HFF-Myc (cell line): ENCODE measurements at places on chromosomes 1 and 21.

- no peak for DNase-seq
Observed at GRCh38 chr21:26001356-26001755, 169.2 kb downstream of the APP start.

DNA sequence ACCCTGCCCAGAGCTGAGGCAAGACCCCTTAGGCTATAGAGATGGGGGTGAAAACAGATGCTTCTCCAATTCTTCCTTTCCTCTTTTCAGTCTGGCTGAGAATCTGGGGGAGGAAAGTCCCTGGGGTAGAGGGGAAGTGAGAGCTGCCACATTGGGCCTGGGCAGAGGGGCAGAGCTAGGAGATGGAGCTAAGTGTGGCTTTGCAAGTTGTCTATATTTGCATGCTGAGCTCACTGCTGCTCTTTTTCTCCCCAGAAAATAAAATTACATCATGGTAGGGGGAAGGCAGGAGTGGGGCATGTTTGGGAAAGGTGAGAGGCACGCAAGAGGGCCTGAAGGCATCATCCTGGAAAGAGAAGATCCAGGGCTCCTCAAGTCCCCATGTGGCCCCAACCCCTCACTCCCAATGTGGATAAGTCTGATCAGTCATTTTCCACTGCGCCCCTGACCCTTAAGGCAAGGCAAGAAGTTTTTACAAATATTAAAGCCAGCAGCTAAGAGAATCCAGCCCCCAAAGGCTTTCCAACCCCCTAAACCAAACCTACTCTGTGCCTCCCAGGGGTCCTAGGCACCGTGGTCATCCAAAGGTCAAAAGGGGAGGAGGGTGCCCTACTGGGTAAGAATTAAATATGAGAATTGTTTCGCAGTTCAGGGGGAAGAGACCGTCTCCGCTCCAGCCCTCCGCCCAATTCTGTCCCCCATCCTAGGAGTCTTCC lies 500 bp upstream of the PEA15 start:
- no peak for DNase-seq

DNA sequence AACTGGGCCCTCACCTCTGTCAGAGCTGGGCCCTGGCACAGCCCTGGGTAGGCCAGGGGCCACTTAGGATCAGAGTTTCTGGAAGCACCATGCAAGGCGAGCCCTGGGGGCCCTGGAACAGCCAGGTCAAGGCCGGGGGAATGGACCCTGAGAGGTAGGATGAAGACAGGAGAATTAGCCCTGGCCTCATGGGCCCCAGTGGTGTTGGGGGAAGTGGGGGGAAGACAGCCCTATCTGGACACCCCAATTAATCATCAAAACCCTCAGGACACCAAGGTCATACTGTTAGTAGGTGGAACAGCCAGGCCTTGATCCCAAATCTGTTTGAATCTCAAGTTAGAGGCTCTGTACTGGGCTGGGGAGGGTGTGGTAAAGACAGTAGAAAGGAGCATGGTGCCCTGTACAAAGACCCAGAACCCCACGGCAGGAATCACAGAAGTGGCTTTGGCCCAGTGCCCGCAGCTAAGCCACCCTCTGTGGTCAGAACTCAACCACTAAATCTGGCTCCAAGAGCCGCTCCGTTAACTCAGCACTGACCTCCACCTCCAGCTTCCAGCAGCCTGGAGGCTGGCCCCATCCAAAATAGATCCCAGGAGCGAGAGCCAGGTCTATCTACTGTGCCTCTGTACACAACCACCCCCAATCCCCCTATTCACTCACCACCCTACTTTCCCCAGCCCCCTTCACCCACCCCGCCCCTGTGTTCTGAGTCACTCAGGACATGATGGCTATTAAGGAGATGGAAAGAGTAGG lies 14.0 kb upstream of the TRIM63 start:
- DNase-seq, result no peak

- no peak for DNase-seq
Observed at GRCh38 chr1:39165049-39165448, 39.4 kb upstream of the MACF1 start.

GRCh38 chr1:226604560-226605317 lies 56.2 kb downstream of the STUM start:
- no peak for DNase-seq

DNA sequence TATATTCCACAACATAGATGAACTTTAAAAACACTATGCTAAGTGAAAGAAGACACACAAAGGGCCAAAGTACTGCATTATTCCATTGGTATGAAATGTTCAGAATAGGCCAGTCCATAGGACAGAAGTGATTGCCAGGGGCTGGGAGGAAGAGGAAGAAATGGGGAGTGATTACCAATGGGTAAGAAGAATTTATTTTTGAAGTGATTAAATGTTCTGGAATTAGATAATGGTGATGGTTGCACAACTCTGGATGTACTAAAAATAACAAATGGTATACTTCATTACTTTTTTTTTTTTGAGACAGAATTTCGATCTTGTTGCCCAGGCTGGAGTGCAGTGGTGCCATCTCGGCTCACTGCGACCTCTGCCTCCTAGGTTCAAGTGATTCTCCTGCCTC lies 61.7 kb downstream of the CHD5 start:
- no peak for DNase-seq

DNA sequence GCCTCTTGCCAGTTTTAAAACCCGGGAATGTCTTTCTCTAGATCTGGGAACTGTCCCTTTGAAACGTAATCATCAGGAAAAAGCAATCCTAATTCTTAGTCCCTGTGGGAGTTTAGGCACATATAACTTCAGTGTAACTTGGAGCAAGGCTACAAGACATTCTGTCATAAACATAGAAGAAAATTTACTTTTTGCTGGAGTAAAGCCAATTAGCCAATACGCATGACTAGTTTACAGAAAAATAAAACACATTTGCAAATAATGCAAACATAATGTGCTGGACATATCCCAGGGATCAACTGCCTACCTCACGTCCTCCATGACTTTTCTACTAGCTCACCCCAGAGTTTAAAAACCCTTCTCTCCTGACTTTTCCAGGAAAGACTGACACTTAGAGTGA lies 970.6 kb downstream of the MRPL39 start:
- no peak for DNase-seq

DNA sequence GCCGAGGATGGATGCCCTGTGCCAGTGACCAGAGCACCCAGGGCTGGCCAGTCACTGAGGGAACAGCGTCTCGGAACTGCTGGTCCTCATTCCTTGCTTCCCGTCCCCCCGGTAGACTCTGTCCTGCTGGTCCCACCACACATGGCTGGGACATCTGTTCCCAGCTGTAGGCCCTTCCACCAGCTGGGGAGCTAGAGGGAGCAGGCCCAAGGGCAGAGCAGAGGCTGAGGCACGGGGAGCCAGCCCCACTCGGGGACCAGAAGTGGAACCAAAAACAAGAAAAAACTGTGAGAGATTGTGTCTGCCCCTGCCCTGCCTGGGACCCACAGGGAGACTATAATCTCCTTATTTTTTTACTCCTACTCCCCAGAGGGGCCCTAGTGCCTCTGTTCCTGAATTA lies 23.8 kb downstream of the ATP8B2 start:
- no peak for DNase-seq

DNA sequence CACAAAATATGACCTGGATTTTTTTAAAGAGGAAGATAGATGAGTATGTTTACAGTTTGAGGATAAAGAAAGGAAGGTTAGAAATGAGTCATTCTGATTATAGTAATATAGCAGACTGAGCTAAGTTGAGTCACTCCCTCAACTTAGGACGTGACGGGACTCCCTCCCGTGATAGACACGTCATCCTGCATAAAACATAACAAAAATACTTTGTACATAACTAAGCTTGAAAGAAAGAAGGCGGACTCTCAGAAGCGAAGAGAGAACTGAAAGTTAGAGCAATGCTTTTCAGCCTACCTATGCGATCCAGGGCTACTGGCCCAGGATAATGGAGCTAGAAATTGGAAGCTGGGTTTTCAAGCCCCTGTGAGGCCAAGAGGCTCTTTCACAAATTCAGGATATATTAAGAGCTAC lies 53.0 kb upstream of the DESI2 start:
- peak; percentile 62 for DNase-seq

- DNase-seq, result no peak
Observed at GRCh38 chr1:54566438-54567141, 18.6 kb downstream of the ACOT11 start.

- no peak for DNase-seq
Observed at GRCh38 chr1:171869097-171869496, 27.8 kb downstream of the DNM3 start.

GRCh38 chr1:111054656-111055055 lies 85.2 kb downstream of the DRAM2 start:
- DNase-seq, result no peak

DNA sequence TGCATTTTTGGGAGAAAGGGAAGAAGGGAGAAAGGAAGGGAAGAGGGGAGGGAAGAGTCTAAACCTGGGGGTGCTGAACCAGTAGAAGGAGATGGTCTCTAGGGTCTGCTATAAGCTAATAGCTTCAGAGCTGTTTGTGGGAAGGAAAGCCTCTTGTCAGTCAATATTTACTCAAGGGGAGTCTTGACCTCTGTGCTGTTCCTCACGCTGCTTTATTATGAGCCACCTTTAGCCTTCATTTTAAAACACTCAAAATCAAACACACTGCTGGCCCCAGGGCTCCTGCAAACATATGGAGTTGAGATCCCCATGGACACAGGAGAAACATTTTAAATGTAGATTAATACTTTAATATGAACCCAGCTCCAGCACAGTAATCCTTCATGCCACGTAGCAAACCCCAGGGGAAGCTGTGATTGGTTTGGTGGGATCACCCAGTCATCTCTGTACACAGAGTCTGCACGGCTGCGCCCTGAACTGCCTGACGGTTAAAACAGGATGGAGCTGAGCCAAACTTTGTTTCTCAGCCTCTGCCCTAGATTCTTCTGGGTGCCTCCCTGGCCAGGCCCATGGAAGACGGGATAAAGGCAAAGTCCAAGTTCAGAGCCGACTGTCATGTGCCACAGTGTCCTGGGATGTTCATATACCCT lies 40.2 kb upstream of the VWA5B1 start:
- no peak for DNase-seq

DNA sequence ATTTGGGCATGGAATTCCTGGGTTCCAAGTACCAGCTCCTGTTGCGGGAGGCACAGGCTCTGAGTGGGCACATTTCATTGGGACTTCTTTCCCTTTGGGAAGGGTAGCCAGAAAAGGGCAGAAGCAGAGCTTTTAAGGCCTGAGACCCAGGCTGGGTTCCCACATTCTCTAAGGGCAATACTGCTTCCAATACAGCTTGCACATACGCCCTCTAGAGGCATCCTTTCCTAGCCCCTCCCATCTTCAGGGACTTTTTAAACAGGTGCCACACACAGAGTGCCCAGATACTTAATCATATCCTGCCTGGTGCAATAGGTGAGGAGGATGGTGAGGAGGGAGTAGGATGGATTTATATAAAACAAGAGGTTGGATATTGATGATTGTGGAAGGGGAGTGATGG lies 5.7 kb downstream of the GPR88 start:
- DNase-seq, result no peak

- peak; percentile 31 for DNase-seq
Observed at GRCh38 chr1:119285482-119285881, 83.1 kb upstream of the HAO2 start.

GRCh38 chr21:27513825-27514224 lies 546.9 kb upstream of the ADAMTS5 start:
- DNase-seq, result no peak

DNA sequence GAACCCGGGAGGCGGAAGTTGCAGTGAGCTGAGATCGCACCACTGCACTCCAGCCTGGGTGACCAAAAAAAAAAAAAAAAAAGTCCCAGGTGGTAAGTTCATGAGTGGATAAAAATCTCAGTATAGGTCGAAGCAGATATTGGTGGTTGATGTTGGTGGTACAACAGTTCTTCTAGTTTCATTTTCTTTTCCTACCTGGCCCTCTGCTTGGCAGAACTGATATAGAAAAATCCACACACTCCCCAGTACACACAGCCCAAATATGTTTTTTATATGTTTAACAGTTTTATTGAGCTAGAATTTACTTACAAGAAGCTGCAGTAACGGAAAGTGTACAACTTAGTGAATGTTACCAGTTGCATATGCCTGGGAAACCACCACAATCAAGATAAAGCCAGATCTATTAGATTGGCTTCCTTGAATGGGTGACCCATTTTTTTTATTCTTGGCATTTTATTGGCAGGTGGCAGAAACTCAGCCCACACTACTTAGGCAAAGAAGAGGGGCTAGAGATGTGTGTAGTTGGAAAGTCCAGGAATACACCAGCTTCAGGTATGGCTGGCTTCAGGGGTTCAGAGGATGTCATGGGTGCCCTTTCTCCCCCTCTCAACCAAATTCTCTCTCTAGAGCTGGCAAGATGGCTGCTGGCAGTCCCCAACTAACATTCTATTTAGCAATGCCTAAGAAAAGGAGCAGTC lies 118.3 kb upstream of the SLC25A33 start:
- no peak for DNase-seq

- DNase-seq, result no peak
Observed at GRCh38 chr1:100428160-100428559, 75.9 kb downstream of the CDC14A start.

- no peak for DNase-seq
Observed at GRCh38 chr1:224264321-224264720, 65.7 kb downstream of the NVL start.

DNA sequence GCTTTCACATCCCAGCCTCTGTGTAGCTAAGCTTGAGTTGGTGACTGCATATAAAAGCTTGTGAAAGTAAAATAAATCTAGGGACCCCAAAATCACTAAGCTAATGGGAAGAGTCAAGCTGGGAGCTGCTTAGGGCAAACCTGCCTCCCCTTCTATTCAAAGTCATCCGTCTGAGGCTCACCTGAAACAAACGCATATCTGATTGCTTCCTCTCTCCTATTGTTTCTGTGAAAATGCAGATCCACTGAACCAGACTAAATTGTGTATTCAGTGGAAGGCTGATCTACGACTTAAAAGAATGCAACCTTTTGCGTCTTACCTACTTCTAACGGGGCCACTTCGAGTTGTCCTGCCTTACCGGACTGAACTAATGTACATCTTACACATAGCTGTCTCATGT lies 70.3 kb downstream of the LTN1 start:
- DNase-seq, result no peak

DNA sequence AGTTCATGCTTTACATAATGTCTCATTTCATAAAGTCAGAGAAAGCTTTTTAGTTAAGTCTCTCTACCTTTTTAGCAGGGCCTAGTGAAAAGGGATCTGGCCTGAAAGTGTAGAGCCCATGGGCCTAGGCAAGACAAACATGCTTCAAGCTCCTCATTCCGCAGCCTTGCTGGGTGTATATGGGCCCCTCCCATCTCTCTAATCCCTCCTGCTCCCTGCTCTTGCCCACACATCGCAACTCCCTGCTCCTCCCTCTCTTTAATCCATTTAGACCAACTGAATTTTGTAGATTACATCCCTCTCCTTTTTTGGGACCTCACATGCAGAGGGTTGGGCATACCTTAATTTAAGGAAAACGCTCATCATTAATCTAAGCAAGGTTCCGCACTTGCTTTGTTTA lies 42.3 kb upstream of the CCDC190 start:
- no peak for DNase-seq

DNA sequence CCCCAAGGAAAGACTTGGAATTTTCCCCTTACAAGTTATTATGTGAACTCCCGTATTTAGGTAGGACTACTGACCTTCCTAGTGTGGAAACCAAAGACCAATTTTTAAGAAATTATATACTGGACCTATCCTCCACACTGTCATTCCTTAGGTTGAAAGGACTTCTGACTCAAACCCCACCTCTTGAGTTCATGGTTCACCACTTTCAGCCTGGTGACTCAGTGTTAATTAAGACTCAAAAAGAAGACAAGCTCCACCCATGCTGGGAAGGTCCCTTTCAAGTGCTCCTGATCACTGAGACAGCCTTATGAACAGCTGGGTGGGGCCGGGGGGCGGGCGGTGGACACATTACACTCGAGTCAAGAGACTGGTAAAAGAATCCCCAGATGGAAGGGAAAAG lies 113.2 kb downstream of the LRRC53 start:
- no peak for DNase-seq

- DNase-seq, result no peak
Observed at GRCh38 chr1:190001187-190001586, 476.5 kb downstream of the BRINP3 start.

- no peak for DNase-seq
Observed at GRCh38 chr1:187516874-187517273, 688.1 kb downstream of the PLA2G4A start.
